ENCODE measurements at places on chromosomes 3 and 15.

GRCh38 chr3:193190146-193190786, 50.8 kb upstream of the PLAAT1 start:
- no peak for DNase-seq

GRCh38 chr15:29990954-29991353, 91.8 kb upstream of the GOLGA8J start:
- DNase-seq: no peak

- DNase-seq: no peak
Observed at GRCh38 chr3:57546616-57547015, 2.5 kb upstream of the DNAH12 start.

GRCh38 chr3:20870106-20870899, 684.3 kb upstream of the SGO1 start:
- DNase-seq: no peak

DNA sequence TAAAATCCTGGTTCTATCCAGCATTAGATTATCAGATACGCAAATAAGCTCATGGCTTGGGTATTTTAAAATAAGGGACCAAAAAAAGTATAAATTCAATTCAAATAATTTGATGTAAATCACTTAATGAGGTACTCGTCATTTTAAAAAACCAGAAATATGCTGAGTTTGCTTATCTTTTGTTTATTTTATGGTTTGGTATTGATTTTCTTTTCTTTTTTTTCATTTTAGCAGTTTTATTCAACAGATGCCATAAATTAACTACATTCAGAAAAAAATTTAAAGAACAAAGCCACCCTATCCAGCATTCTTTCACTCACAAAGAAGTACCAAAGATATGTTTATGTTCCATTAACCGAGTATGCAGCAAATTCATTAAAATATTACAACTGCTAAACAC, 22.6 kb downstream of the DENND4A start:
- no peak for DNase-seq

DNA sequence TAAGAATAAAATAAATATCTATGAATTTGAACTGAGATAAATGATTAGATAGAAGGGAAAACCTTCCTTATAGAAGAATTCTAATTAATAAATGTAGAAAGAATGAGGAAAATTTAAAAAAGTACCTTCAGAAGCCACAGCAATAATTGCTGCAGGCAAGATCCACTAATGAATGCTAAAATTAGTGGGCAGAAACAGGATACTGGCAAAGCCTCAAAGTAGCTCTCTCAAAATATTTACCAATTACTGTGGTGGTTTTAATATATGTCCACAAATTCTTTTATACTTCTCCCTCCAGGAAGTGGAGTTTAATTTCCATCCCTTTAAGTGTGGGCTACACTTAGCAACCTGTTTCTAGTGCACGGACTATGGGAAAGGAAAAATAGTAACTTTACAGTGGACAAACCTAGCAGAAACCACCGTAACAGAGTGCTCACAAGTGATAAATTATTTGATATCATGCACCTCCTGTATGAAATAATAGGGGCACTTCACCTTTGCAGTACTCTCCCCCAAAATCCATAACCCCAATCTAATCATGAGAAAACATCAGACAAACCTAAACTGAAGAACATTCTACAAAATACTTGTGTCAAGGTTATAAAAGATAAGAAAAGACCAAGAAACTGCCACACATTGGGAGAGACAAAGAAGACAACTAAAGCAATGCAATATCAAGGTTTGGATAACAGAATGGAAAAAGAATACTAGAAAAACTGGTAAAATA, 6.8 kb downstream of the PEAK1 start:
- DNase-seq: no peak

GRCh38 chr15:31207246-31207645, 105.7 kb upstream of the TRPM1 start:
- DNase-seq: no peak

- DNase-seq: no peak
Observed at GRCh38 chr15:23566071-23566554, 639 bp downstream of the MKRN3 start.

DNA sequence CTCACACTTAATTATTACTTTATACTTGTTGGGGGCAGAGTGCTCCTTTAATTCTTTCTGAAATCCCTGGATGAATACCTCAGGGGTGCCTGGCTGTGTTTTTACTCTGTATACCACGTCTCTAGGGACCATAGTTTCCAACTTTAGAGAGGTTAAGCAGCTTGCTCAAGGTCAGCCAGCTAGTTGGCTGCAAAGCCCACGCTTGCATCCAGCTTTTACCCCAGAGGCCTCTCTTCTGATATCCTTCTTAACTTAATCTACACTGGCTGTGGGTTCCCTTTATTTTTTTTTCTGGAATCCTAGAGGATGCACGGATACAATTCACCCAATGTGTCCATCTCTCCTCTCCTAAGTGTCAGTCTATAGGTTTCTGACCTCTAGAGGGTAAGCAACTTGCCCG, 1.4 kb downstream of the PDZRN3 start:
- DNase-seq: no peak

- DNase-seq: no peak
Observed at GRCh38 chr15:72163719-72164118, 33.9 kb downstream of the GRAMD2A start.

GRCh38 chr3:125434582-125435011, 59.5 kb upstream of the ZNF148 start:
- DNase-seq: no peak

DNA sequence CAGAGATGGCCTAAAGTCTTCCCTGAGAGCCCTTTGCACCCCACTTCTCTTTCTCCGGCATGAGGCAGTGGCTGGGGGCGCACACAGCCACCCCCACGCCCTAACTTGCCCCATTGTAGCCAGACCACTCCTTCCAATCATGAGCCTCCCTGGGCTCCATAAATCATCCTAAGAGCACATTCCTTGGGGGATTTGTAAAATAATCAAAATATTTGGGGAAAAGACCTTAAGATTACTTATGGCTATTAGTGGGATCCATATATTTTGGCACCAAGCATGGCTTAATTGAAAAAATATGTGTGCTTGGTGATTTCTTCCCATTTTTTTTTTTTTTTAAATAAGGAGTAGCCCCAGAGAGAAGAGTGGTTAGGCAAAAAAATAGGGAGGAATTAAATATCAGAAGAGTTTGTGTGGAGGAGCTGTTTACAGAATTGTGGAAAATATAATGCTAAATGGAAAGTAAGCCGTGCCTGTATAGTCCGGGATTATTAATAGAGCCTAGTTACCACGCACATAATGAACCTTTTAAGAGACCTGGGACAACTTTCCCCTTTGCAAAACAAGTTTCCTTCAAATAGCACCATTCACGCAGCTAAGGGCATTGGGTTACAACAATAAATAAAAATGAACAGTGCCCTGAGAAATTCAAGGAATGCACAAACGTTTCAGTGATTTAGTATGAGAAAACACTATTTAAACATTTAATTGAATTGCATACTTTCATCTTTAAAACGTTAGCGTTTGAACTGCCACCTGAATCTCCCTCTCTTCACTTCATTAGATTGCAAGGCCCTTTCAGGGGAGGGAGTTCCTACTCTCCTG, 46.1 kb downstream of the SMAD6 start:
- no peak for DNase-seq

DNA sequence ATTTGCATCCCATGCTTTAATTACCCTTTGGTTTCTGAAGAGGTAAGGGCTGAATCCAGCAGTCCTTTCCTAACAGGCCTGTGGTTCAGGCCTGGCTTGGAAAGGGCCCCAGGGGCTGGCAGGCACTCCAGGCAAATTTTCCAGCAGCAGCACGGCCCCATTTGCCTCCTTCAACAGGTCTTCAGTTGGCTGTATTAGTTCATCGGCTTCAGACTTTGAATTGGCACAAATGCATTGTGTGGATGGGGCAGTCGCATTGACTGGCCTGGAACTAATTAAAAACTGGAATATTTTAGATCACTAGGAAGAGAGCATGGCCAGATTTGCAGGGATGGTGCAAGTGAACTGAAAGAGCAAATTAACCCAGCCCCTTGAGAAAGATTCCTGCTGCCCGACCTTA, 207.8 kb upstream of the MCTP2 start:
- no peak for DNase-seq

DNA sequence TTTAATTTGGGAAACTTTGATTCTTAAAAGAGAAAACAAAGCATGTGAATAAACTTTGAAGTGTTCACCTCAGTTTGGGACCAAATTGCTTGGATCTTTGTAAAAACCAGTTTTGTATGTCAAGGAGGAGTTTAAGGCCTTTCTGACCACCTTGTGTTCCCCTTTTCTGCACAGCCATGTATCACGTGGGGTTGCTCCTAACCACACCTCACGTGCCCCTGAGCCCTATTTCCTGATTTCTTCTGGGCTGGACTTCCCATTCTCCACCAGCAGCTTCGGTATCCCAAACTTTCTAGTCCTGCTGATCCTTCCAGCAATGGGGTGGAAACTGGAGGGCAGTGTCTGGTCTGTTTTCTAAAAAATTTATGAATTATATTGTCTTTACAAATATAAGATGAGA, 76.4 kb upstream of the STT3B start:
- no peak for DNase-seq

DNA sequence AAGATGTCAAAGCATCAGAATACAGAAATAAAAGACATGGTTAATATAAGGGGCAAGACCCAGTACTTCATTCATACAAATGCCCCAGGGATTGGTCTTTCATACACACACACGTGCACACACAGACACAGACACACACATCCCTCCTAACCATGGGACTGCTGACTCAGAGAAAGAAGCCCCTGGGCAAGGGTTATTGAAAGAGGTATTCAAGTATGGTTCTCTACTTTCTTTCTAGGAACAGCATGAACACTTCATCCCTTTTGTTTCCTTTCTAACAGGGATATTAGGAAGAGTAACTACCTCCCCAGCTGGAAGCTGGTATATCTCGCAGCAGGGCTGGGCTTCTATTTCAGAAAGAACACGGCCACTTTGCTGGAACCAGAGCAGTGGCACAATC, 33.2 kb upstream of the ZFAND6 start:
- DNase-seq: no peak

DNA sequence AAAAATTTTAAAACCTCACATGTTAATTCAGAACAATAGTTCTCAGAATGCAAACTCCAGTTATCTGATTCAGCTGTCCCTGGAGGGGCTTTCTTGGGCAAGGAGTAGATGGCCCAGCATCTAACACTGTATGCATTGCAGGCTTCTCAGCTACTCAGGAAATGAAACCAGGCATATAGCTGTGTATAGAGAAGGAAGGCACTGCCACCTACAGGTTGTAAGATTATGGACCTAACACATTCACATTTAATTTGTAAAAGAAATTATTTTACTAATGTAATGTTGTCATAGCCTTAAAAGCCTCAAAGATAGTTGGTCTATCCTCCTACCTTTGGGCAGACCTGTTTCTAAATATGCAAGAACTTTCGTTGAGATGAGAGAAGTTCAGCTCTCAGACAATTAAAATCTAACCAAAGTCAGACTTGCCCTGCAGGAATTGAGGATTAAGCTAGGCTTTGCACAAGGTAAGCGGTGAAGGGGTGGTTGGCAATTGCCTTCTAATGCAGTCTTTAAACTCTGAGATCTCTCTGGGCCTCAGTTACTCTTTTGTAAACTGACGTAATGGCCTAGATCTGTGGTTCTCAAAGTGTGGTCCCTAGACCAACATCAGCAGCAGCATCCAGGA, 132.8 kb upstream of the SLC24A5 start:
- DNase-seq: no peak

DNA sequence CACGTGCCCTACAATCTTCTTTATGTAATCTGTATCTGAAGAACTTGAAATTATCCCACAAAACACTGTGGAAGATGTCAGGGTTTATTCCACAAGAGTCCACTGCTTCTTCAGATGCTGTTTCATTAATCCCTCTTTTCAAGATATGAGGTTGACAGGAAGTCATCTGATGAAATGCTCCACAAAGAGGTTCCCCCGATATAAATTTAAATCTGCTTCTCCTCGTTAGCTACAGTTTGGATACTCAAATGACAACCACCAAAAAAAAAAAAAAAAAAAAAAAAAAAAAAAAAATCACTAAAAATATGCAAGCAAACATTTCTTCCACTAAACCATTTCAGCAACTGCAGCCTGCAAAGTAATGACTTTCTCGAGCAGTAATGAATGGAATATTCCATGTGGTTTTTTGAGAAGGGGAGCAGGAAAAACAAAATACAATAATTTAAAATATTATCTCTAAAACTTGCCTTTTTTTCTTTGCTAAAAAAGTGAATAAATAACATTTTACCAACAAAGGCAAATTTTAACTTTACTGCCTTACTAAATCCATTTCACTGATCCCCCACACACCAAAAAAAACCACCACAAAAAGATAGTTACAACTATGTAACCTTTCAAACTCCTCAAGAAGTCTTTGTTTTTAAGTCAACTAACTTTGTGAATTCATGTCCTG, 37.8 kb downstream of the DLG1 start:
- no peak for DNase-seq

GRCh38 chr15:48370460-48370859, 39.2 kb downstream of the DUT start:
- no peak for DNase-seq

DNA sequence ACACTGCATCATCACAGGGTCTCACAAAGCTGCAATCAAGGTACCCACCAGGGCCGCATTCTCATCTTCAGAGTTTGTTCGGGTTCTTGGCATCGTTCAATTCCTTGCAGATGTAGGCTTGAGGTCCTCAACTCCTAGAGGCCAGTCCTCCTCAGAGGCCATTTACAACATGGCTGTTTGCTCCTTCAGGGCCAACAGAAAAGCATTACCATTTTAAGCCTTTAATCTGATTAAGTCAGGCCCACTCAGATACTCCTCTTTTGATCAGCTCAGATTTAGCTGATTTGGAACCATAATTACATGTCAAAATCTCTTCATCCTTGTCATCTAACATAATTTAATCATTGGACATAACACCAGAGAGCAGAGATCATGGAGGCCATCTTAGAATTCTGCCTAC, 55.4 kb downstream of the BFSP2 start:
- no peak for DNase-seq

DNA sequence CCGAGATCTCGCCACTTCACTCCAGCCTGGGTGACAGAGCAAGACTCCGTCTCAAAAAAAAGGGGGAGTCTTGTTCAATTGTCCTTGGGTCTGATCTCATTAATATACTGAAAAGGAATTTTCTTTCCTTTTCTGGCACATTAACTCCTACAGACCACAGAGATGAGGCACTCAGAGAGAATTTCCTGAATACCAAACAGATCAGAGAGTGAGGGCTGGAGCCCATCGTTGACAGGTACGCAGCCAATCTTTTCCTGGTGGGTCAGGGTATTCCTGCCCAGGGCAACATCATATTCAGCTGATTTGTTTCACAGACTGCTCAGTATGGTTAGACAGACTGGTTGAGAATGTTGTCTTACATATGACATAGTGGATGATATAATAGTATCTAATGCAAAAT, 82.8 kb upstream of the TNFSF10 start:
- DNase-seq: no peak

GRCh38 chr3:100427699-100428098, 26.4 kb downstream of the LNP1 start:
- DNase-seq: no peak
